ENCODE measurements at places on chromosomes 16 and 17.

DNA sequence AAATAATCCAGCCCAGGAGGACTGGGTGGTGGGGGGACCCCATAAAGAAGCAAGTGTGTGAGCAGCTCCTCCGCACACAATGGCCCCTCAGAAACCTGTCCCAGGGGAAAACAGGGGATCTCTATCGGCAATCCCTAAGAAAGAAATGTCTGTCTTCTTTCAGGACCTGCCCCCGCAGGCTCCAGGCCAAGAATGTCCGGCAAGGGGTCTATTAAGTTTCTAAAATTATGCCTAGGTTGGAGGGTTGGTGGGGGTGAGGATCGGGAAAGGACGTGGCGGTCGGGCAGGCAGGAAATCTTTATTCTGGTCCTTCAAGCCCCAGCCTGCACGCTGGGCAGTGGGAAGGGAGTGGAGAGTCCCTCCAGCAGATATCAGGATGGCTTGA lies 23.4 kb upstream of the LITAF start:
- no peak for DNase-seq

GRCh38 chr16:74169687-74170376 lies 126.8 kb upstream of the PSMD7 start:
- DNase-seq: no peak

DNA sequence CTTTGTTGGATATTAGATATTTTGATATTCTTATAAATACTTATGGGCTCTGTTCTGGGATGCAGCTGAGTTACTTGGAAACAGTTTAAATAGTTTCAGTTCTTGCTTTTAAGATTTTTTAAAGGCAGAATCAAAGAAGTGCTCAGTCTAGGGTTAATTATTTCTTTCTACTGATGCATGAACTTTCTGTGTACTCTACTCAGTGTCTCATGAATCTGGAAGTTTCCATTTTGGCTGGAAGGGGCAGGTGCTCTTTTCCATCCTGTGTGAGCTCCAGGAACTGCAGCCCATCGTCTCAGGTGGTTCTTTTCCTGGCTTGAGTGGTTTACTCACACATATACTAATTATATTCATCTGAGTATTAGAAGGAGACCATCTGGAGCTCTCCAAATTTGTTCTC lies 61.1 kb upstream of the CPHXL start:
- no peak for DNase-seq

DNA sequence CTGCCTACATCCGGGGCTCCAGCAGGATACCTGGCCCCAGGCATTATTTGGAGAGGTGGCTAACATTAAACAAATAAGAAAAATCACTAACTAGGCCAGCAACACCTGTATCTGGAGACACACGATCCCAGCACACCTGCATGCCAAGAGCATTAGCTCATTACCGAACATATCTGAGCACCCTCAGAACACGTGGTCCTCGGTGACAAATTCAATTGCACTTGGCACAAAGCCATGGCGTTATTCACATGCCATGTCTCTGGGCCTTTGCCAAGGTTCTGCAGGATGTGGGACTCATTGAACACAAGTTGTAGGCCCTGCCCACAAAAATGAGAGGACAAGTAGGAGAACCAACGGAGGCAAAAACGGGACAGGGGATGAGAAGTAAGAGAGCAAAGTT lies 552.3 kb downstream of the TOX3 start:
- no peak for DNase-seq

GRCh38 chr16:29877266-29877961 lies 14.4 kb upstream of the CDIPT start:
- no peak for DNase-seq

- DNase-seq: no peak
Measured at GRCh38 chr16:66457888-66458287, 30.8 kb downstream of the BEAN1 start.

GRCh38 chr16:72995151-72995881 lies 52.6 kb downstream of the ZFHX3 start:
- DNase-seq: no peak

DNA sequence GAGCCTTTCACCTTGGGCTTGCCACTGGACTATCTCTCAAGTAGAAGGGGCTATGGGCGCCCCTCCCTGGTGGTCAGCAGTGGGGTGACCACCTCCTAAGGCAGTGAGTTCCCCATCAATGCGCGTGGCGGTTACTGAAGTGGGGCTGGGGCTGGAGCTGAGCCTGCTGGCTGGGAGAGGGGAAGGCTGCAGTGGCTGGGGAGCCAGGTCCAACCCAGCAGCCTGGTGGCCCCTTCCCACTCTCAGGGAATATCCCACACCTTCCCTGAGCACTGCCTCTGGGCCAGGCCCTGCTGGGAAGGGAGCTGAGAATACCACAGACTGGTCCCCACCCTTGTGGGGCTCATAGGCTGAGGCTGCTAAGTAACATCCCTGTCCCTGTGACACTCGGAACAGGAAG lies 19.8 kb upstream of the MPRIP start:
- no peak for DNase-seq

GRCh38 chr17:60857556-60858080 lies 180.0 kb downstream of the BCAS3 start:
- no peak for DNase-seq

DNA sequence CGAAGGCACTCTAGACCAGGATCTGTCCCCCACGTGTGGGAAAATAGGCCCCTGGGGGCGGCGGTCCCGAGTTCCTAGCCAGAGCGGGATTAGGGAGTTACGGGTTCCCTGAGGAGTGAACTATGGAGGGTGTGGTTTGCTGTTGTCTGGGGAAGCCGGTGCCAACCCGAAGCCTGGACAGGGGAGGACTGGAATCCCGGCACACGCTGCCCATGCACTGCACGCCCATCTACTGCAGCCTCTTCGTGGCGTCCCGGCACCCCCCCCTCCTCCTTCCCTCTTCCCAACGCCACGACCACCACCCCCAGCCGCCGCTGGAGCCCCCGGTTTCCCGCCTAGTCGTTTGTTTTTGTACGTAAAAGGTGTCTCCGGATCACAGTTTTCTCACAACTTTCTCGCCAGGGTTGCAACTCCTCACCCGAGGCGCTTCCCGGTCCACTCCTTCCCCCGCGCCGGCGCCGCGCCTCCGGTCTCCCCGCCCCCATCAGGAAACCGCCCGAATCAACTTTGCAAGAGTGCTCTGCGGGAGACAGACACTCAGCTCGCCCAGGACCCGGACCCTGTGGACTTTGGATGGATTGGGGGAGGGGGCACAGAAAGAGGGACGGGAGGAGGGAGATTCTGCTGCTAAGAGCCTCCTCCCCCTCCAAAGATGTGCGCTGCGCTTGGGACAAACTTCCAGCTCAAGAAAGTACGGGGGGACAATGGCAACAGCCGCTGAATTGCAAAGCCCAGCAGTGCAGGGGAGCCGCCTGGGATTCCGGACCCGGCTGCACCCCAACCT lies 1.4 kb upstream of the LHX1 start:
- no peak for DNase-seq

DNA sequence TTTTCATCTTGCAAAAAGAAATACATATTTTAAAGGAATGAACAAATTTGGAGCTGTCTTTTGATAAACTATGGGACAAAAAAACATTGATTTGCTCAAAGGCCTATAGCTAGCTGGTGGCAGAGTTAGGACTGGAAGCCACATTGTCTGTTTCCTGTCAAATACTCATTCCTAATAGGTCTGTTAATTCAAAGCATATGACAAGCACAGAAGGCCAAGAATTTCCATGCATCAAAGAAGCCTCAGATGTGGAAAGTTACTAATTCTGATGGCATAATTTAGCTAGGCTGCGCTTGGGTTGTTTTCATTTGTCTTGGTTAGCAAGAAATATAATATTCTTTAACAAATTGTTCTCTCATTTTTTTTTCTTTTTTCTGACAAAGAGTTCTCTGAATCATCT lies 98.0 kb downstream of the CDK5R1 start:
- DNase-seq: no peak

DNA sequence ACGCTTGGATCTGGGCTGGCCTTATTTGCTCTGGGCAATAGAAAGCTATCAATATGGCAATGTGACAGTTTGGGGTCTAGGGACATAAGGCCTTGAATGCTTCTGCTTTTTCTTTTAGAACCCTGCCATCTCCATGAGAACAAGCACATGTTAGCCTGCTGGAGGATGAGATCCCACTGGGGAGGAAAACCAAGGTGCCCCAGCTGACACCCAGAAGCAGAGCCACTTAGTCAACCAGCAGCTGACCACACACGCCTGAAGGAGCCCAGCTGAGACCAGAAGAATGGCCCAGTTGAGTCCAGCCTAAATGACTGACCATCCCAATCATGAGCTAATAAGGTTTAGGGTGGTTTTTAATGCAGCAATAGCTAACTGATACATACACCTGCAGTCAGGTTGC lies 171.2 kb downstream of the AHSP start:
- no peak for DNase-seq

- DNase-seq: no peak
Measured at GRCh38 chr16:26396511-26397235, 670.1 kb upstream of the C16orf82 start.

GRCh38 chr17:76022973-76023899 lies 3.9 kb downstream of the EVPL start:
- no peak for DNase-seq

DNA sequence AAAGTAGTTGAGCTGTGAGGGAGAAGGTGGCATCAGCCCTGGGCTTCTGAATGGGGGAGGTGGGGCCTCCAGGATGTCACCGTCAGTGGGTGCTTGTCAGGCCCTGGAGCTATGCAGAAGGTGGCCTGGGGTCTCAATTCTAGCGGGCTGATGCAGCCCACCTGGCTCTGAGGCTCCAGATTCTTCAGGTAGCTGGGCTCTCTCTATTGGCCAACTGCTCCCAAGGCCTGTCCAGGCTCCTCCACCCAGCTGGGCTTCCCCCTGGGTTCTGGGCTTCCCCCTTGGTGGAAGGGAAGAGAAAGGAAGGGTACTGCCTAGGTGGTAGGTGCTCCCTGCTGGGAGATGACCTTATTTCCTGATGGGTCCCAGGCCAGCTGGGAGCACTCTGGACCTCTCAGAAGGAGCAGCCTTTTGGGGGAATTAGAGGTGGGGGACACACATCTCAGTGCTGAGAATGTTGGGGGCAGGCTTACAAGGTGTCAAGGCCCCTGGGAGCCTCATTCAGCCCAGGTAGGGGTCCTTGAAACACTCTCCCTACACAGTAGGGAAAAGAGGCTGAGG lies 1728.3 kb downstream of the TP53TG3F start:
- DNase-seq: no peak

GRCh38 chr17:42459256-42459800 lies 650 bp downstream of the ATP6V0A1 start:
- DNase-seq: no peak

DNA sequence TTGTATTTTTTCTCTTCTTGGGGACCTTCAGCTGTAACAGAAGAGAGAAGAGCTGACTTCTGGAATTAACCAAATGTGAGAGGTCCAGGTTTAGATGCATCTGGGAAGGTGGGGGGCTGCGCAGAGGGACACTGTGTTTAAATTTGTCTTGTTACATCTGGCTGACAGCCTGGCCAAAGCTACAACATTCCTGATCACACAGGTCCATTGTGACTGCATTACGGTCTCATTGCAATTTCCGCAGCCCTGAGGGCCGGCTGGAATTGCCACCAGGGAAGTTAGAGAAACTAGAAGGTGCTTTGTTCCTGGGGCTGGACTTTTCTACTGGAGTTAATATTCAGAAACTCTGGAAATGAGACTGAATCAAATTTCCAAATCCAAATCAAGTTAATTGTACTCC lies 37.9 kb upstream of the LRRC75A start:
- DNase-seq: no peak

GRCh38 chr16:47492428-47493377 lies 31.6 kb downstream of the PHKB start:
- DNase-seq: no peak

- no peak for DNase-seq
Measured at GRCh38 chr16:22844416-22844815, 30.5 kb downstream of the HS3ST2 start.

- no peak for DNase-seq
Measured at GRCh38 chr17:29154516-29155226, 25.5 kb downstream of the MYO18A start.

GRCh38 chr17:47286198-47286914 lies 32.7 kb downstream of the ITGB3 start:
- DNase-seq: no peak

DNA sequence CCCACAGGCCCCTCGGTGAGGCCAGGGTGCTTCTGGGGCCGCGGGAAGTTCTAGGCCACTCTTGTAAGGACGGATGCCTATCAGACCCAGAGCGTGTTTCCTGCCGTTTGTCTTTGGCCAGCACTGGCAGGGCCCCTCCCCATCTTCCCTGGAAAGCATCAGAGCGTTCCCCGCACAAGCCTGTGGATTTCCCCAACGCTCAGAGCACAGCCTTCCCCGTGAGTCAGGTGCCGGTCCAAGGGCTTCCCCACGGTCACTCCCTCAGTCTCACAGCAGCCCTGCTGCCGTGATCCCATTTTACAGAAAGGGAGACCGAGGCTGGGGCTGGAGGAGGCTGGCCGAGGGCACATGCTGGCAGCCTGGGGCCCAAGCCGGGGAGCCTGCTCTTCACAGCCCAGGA lies 33.7 kb downstream of the CRISPLD2 start:
- DNase-seq: no peak

DNA sequence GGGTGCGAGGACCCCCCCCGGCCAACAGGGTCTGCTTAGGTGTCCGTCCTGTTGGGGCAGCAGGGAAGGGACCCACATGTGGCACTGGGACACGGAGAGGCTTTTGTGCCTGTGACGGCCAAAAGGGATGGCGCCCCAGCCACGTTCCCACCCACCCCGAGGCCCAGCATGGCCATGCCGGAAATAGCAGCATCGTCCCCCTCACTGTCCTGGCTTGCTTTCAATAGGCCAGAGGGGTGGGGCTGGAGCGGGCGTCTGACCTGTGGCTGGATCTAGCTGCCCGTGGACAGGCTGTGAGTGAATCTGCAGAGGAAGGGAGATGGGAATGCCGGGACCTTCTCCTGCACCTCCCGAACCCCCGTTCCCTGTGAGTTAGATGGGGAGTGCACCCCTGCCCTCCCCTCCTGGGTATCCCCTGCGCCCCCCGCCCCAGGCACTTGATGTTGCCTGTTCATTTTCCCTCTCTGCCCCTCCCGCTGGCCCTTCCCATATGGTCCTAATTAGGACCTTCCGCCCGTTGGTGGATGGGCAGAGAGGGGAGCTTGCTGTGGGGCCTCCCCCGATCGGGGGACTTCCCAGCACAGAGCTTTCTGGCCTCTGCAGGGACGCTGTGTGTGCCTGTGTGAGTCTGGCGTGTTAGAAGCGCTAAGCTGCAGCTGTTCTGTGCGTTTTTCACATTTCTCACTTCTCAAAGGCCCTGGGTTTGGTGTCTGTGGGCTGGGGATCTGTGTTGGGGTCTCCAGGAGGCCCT lies 292.8 kb downstream of the SEC14L1 start:
- DNase-seq: no peak

GRCh38 chr16:745739-746138 lies 4.9 kb upstream of the CIAO3 start:
- no peak for DNase-seq

GRCh38 chr16:66928702-66929388 lies 3.5 kb upstream of the RRAD start:
- DNase-seq: no peak

GRCh38 chr16:71528257-71528656 lies 2.0 kb downstream of the CHST4 start:
- no peak for DNase-seq

- DNase-seq: no peak
Measured at GRCh38 chr17:9944704-9945103, 39.6 kb upstream of the RCVRN start.

- DNase-seq: no peak
Measured at GRCh38 chr17:18318117-18318516, 3.0 kb downstream of the SMCR8 start.

GRCh38 chr16:17106243-17106791 lies 364.4 kb downstream of the XYLT1 start:
- no peak for DNase-seq

Measured in stimulated activated CD8-positive, alpha-beta memory T cell treated with anti-CD3 and anti-CD28 coated beads, Interleukin-12 subunit alpha, Interleukin-12 subunit beta, amount 100 ng/mL, for 4 hours (primary cell).